A375 (cell line): ENCODE measurements at places on chromosomes 13 and 19. TPM values are rescaled to one million over a fixed set of nuclear protein-coding genes. Genes with fewer than 3 reads are reported as not detected.

Gene RNF113B
- total RNA-seq: 0.23 TPM in 1 of 2 replicates, not detected in the other

Gene MBD3L2
- not detected in 2 replicates for total RNA-seq

Gene CCDC70
- not detected in 2 replicates for total RNA-seq

Gene ZNF701
- 5.5 and 6.3 TPM in 2 replicates for total RNA-seq
